ENCODE measurements at places on chromosomes 7 and 10.

DNA sequence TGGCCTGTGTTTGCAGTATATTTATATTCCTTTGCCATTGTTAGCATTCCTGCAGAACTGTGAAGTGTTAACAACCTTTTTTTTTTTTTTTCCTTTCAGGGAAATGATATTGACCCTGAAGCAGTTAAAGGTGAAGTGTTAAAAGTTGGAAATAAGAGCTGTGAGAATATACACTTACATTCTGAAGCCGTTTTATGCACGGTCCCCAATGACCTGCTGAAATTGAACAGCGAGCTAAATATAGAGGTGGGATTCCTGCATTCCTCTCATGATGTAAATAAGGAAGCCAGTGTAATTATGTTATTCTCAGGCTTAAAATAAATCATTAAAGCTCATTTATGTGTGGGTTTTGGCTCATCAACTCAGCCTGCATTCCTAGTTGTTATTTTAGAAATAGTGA, 92.8 kb upstream of the CAPZA2 start:
- DNase-seq, result no peak

- DNase-seq, result no peak
These were observed 1124.7 kb downstream of the DNAJB9 start for GRCh38 chr7:109694149-109695071.

GRCh38 chr7:125551008-125551407, 621.4 kb upstream of the POT1 start:
- no peak for DNase-seq

GRCh38 chr10:123821136-123821535, 70.5 kb downstream of the CPXM2 start:
- no peak for DNase-seq
